NCI-H460 (cell line): ENCODE measurements at places on chromosomes 5 and 9. TPM values are rescaled to one million over a fixed set of nuclear protein-coding genes. Genes with fewer than 3 reads are reported as not detected.
A peak's percentile ranks its signal among the peaks of the same experiment; 100 is the strongest.

Gene WHRN
- total RNA-seq = 7.2 and 8.1 TPM in 2 replicates

Gene DDX46
- 34.6 and 35.8 TPM in 2 replicates for total RNA-seq

DNA sequence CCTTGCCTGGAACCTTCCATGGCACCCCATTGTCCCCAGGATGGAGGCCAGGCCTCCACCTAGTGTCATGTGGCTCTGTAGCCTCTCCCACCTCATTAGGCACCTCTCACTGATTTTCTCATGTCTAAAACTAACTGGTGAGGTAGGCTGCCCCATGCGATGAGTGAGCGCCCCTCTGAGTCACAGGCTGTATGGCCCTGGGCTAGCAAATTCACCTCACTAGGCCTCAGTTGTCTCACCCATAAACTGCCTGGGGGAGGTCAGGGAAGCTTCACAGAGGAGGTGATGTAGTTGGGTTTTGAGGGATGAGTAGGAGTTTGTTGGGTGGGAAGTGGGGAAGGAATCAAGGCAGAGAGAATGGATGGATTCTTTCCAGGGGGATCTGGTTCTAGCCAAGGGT lies 8.8 kb downstream of the RXRA start:
- no peak for DNase-seq

DNA sequence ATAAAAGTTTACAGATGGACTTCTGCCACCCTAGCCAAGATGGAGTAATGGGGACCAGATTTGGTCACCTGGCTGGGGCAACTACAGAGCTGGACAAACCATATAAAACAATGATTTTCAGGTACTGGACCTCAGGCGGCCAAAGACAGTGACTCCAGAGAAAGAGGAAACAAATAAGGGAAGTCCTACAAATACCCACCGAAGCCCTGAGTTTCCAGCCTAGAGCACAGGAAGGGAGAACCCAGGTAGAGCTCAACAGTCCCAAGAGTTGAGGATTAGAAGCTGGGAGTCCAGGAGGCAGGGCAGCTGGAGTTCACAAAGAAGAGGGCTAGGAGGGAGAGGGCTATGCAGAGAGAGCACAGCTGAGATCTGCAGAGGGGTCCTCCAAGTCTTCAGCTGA lies 106.7 kb upstream of the NR5A1 start:
- no peak for DNase-seq

- no peak for DNase-seq
Measured at GRCh38 chr5:132655821-132656773, 1.9 kb upstream of the IL13 start.

GRCh38 chr5:74166064-74166463 lies 474.5 kb downstream of the ENC1 start:
- DNase-seq = no peak

DNA sequence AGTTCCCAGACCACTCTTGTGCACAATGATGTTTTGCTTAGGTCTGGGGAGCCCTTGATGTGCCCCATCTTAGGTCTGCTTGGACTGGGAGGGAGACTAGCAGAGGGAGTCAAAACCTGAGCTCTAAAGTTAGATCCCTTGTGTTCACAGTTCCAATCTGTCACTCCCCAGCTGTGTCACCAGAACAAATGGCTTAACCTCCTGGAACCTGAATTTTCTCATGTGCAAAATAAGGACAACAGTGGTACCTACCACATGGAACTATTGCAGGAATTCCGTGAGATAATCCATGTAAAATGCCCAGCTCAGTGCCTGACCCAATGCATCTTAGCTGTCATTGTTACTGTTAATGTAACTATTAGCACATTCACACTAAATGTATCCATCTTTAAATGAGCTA lies 45.5 kb downstream of the GALNT10 start:
- no peak for DNase-seq

GRCh38 chr9:121344184-121344583 lies 25.9 kb downstream of the STOM start:
- no peak for DNase-seq

DNA sequence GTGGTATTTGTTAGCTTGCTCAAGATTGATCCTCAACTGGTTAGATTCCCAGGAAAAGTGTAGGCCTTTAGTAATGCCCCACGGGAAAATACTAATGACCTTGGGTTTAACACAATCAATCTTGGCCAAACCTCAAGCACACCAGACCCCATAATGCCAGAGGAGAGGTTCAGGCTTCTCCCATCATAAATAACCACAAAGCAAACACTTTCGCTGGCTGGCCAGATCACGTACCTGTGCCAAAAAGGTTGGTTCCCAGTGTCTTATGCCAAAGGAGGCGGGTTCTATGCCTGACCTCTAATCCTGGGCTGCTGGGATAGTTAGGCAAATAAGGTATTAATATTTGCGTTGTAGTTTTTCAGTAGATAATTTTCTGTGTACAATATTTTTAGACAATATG lies 379.2 kb upstream of the CDH18 start:
- DNase-seq = no peak

Gene REEP2
- total RNA-seq = 2.3 and 2.4 TPM in 2 replicates

- DNase-seq = peak; percentile 75
Measured at GRCh38 chr9:86948074-86948929, 996 bp upstream of the GAS1 start.

DNA sequence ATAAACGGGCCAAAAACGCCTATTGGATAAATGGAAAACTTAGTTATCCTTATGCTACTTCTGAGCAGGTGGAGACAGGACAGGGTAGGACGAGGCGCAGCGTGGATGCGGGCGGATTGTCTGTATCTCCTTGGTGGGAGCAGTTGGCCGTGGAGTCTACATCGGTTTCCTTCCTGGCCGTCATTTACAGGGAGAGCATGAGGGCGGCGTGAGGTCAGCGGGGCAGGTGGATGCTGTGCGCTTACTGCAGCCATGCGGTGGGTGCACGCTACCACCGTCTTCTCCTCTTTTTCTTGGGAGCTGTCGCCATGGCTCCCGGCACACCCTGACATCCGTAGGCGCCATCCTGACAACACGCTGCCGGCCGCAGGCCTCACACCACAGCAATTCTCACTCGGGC lies 121.3 kb downstream of the ADAMTS2 start:
- no peak for DNase-seq

Gene HBEGF
- 5.4 and 6.1 TPM in 2 replicates for total RNA-seq

DNA sequence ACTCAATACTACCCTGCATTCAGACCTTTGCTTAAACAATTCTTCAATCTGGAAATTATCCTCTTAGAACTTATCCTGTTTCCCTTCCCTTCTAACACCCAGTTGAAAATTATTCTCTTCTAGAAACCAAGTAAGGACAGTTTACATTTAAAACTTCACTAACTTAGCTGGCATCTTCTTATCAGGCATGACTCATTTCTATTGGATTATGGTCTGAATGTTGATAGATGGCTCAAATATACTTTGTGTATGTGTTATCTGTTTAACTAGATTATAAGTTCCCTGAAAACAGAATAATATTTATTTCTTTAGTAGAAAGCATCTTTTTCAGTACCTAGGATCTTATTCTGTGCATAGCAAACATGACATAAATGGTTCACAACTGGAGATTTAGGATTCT lies 161.9 kb downstream of the PPP2R2B start:
- no peak for DNase-seq

- DNase-seq = peak; percentile 76
Measured at GRCh38 chr9:108473209-108474112, 382.3 kb downstream of the ACTL7B start.

- no peak for DNase-seq
Measured at GRCh38 chr9:105881021-105881420, 186.7 kb downstream of the TMEM38B start.

Gene BNC2
- total RNA-seq = 5.7 and 5.8 TPM in 2 replicates

DNA sequence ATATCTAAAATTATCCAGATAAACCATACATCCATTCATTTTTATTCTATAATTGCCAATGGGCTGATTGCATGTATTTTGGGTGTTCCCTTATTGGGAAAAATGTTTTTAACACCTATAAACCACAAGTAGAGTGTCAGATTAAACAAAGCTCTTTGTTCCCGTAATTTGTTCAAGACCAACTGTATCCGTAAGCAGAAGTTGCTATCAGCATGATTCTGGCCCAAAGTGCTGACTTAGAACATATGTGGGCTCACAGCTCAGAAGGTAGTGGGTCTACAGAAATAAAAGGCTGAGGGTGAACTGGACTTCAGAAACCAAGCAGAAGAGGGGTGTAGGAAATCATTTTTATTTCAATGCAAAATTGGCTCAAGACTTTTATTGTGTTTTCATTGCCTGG lies 23.5 kb upstream of the IL7R start:
- no peak for DNase-seq

Gene ZBTB6
- 17.0 and 19.8 TPM in 2 replicates for total RNA-seq

GRCh38 chr5:89545076-89545475 lies 662.1 kb upstream of the MEF2C start:
- DNase-seq = no peak

Gene TUSC1
- 13.7 and 20.7 TPM in 2 replicates for total RNA-seq

DNA sequence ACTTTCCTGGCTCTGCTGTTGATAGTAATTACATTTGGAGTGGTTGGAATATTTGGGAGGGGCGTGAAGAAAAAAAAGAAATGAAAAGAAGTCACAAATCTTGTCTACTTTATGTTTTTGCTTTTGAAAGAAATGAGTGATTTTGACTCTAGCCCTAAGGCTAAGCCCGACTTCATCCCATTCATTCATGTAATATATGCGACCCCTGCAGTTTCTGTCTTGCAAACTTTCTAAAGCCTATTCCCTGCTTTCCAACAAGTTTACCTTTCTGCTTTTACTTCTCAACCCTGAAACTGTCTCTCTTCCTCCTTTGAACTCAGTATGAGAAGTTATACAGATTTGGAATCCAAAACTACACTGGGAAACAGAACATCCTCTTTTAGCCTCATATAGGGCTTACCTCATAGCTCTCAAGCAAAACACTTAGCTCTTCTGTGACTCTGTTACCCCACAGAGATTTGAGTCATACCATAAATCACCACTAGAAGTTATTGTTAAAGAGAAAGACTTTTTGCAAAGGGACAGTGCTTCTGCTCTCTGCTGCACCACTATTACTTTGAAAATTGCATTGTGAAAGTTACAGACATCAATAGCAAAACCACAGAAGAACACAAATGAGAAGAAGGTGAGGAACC lies 1.6 kb downstream of the CFAP95 start:
- DNase-seq = no peak

- DNase-seq = no peak
Measured at GRCh38 chr5:74469234-74469994, 171.1 kb downstream of the ENC1 start.

Gene SLC25A2
- not detected in 2 replicates for total RNA-seq

- DNase-seq = no peak
Measured at GRCh38 chr9:85577353-85577952, 164.3 kb downstream of the AGTPBP1 start.

Gene ENDOG
- total RNA-seq = 27.2 and 34.9 TPM in 2 replicates

DNA sequence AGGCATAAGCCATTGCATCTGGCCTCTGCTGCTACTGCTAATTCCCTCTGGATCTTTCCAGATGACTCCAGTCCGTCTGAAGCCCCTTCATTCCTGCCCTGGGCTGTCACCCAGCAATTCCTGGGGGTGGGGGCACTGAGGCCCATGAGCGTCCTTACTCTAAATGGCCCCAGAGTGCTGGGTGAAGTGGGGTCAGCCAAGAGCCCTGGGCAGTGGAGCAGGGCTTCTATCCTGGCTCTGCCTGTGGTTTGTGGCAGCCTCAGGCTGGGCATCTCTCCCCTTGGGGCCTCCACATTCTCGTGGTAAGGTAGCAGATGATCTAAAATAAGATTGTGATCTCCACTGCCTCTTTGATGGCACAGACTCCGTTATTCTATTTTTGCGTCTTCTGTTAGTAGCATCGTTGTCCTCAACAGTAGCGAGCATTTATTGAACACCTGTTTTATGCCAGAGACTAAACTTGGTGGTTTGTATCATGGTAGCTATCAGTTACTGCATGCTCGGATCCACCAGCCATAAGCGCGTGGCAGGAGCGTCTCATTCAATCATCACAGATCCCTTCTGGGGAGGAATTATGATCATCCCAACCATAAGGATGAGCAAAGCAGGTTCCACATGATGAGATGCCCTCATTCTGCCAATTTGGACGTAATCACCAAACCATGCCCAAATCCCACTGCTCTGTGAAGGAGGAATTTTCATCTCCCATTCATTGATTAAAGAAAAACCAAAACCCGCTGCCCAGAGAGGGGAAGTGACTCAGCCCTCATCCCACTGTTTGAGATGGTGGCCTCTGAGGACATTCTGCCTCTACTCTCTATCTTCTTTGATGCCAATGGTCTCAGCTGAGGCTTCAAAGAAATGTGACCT lies 21.9 kb upstream of the DUSP1 start:
- no peak for DNase-seq

DNA sequence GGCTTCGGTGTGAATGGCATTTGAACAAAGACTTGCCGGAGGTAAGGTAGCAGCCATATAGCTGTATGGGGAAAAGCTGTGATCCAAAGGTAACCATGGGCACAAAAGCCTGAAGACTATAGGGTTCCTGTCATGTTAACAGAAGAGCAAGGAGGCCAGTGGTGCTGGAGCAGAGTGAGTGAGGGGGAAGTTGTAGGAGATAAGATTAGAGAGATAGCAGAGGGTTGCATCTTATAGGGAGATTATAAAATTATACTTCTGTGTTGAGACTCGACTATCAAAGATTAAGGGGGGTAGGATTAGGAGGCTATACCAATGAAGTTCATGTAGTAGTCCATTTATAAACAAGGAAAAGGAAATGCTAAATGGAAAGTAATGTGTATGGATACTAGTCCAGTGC lies 3.3 kb downstream of the NCBP1 start:
- DNase-seq = no peak

DNA sequence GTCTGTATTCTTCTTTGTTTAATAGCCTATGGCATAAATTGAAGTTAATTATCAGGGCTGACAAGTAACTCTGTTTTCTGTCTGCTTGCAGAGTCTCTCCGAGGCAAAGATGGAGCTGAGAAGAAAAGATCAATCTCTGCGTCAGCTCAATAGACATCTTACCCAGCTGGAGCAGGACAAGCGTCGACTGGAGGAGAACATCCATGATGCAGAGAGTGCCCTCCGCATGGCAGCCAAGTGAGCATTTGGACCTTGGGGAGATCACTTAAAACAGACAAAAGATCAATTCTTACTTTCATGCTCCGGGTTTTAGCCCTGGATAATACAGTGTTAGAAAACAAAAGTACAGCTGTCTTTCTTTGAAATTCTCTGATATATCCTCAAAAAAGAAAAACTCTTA lies 293.8 kb downstream of the CCDC171 start:
- no peak for DNase-seq

Gene WDR31
- 1.5 and 1.7 TPM in 2 replicates for total RNA-seq

- DNase-seq = no peak
Measured at GRCh38 chr9:115531410-115532125, 413.6 kb upstream of the TNC start.

Gene FOXE1
- 0.05 and 0.26 TPM in 2 replicates for total RNA-seq

Gene RNF208
- total RNA-seq = 0.37 and 0.40 TPM in 2 replicates
